Psoas muscle (tissue), 8 donors: ENCODE measurements at places on chromosomes 1 and 21. TPM values are rescaled to one million over a fixed set of nuclear protein-coding genes. Genes with fewer than 3 reads are reported as not detected.

DNA sequence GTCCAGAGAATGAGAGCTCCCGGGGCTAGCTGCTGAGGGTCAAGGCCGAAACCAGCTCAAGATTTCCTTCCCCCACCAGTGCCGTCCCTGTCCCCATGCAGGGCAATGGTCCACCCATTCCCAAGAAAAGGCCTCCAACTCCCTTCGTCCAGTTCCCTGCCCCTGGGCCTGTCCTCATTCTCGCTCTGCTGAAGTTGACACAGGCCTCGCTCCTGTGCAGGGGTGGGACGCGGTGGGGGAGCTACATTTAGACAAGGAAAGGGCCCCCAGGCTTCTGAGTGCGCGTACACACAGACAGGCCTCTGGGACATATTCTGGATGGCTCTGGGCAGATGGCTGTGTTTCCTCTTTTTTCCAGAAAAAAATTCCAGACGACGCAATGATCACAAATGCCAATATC is 188.3 kb downstream of the ETS2 start:
- no peak for DNase-seq

DNA sequence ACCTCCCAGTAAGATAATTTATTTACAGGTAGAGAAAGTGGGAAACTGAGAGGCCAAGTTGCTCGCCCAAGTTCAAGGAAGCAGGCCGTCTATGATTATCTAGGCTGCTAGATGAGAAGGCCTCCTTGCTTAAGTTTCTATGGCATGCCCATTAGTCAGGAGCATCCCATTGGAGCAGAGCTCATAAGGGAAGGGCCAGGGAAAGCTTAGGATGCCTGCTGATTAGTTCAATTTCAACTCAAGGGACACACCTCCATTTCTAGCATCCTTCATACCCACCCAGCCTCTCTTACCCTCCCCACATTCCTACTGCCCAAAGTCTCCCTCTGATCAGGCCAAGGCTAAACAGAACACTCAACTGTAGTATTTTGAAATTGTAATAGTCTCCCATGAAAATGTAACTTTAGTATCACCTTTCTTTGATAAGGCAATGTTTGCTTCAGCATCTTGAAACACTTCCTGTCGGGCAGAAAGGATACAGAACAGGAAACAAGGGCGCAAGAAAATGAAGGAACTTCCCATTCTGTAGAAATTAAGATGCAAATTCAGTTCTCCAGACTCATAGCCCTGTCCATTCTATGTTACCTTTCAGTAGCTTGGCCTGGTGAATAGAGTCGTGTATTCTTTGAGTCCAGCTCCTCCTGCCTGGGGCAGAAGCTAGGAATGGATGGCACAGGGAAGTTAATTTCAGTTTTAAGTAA is 46.3 kb upstream of the TARBP1 start:
- DNase-seq: no peak

The SERPINC1 gene
- 0.08 TPM for polyA plus RNA-seq

The CYP4Z1 gene
- polyA plus RNA-seq: 0.15 TPM

The KCNE2 gene
- 0.13 TPM for polyA plus RNA-seq

GRCh38 chr1:79726321-79726720 is 719.8 kb upstream of the ADGRL4 start:
- DNase-seq: no peak

The DSCAM gene
- 0.03 TPM for polyA plus RNA-seq
